Stimulated activated CD4-positive, alpha-beta T cell treated with anti-CD3 and anti-CD28 coated beads, Interleukin-4, amount 100 ng/mL, for 24 hours (primary cell): ENCODE measurements at places on chromosomes 4 and X.

GRCh38 chr4:140271553-140271952, 101.9 kb upstream of the SCOC start:
- DNase-seq = no peak

DNA sequence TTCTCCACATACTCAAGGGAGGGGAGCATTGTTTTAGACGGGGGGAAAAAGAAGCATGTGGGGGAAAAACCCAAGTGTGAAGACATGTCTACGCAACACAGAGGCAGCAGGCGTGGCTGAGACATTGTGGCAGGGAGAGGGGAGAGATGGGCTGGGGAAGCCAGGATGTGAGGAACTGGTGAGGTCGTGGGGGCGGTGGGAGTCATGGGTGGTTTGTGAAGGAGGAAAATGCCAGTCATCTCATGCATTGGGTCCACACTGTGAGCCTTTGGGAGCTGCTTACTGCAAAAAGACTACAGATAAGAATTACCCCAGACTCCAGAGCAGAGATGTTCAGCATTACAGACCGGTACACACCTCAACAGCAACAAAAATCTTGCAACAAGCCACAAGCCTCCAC, 2.1 kb downstream of the JAKMIP1 start:
- peak; percentile 69 for DNase-seq

GRCh38 chrX:71111141-71111843, at the start of gene IL2RG:
Gene IL2RG, minus strand, starts transcription at chrX:71111577. Its CDS starts 38 bp downstream, at chrX:71111539.
- DNase-seq = peak; percentile 80

DNA sequence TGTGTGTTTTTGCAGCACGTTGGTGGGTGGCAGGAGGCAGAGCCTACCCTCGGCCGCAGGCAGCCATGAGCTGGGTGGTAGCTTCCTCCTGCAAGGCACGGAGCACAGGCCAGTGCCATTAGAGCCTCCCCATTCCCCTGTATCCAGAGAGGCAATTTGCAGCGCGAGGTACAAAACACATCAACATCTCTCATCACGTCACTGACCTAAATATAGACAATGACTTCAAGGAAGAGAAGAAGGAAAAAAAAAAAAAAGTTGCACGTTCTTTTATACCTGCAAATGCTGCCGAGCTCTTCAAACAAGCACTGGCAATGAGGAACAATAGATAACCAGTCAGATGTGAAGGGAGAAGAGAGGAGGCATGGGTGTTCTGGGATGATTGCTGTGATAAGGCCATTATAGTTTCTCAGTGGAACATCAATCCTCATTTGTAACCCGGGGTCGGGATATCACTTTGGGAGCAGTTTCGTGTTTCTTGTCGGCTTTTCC, 159.9 kb downstream of the MGST2 start:
- DNase-seq = no peak

GRCh38 chr4:77376788-77377460, 219.9 kb downstream of the CCNG2 start:
- DNase-seq = no peak

DNA sequence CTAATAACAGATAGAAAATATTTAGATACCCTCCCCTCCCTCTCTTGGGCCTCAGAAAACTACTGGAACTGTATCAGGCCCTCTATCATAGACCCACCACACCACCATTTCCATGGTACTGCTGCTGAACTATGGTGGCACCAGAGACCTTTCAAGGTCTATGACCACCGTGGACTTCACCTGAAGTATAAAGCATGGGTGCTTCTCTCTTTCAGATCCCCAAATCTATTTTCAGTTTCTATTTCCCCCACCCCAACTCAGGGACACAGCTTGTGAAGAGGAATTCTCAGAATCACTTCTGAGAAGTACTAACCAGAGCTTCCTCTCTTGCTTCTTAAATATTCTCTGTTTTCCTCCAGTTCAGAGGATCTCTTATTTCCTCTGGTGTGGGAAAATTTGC, 840.8 kb upstream of the HTR2C start:
- DNase-seq = no peak

DNA sequence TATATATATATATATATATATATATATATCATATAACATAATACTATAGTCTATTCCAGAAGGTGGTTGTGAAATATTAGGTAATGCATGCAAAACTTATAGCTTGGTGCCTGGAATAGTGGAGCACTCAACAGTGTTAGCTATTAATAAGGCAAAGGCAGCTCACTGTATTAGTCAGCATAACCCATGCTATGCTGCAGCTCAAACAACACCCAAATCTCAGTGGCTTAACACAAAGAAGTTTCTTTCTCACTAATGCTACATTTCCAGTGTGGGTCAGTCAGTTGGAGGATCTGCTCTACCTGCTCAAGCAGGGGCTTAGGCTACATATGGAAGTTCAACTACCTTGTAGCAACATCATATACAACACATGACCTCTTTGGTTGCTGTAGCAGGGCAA, 5.2 kb upstream of the RPGR start:
- no peak for DNase-seq

DNA sequence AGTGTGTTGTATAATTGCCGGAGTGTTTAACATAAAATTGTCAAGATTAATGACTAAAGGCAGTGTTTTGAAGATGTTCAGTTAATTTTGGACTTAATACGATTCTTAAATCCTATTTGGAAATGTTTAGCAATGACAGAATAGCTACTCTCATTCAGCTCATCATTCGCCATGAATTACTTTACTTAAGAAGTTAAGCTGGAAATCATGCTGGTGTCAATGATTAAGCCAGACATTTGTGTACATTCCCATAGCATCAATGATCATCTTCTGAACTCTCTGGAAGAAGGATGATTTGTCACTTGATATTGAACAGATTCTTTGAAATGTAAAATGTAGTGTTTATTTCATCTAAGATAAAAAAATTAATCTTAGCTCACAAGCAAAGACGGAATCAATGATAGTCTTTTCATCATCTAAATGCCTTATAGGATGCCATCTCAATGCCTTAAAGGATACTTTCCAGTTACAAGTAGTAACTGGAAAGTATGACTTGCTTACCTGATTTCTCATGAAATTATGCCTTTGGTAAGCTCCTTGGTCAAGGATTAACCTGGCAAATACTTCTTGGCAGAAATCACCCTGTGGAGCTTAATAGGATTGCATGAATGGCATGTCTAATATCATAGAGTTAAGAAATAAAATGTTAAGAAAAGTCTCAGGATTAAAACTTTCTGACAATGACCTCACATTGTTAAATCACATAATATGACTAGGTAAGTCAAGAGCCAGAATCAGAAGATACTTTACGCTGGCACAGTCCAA, 515.5 kb upstream of the AGA start:
- no peak for DNase-seq

DNA sequence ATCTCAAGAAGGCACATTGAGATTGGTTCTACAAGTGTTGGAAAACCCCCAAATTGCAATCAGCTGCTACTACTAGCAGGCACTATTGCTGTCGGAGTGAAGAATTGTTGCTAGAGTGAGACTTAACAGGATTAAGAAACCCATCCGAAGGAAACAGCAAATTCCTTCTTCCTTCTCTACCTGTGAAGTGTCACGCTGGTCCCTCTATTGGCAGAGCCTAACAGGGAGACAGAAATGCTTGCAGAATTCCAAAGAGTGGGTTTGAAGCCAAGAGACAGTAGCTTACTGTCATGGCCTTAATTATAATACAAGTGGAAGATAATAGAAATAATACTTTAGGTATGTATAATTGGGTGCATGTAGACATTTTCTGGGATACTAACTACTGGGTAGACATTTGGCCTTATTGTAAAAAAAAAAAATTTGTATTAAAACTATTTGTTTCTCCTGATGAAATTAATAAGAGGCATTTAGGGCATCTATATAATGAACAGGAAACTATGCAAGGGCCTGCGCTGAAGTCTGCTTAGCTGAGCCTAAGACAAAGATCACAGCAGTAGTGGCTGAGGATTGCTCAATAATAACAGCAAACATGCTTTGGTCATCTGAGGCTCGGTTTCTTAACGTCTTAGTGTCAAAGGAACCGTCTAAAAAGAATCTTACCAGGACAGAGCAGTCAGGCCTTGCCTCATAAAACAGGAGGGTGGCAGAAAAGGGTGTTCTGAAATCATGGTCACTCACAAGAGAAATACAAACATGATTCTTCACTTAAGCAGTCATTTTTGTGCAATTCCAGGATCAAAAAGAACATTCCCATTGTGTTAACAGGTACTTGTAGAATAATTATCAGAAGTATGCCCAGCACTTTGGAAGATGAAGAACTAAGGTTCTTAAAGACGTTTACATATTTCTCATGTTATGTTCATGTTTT, 40.8 kb downstream of the FAM241A start:
- DNase-seq = no peak
